ENCODE measurements at places on chromosomes 7 and 10.

GRCh38 chr10:69745698-69746097, 56.0 kb upstream of the COL13A1 start:
- DNase-seq = no peak

DNA sequence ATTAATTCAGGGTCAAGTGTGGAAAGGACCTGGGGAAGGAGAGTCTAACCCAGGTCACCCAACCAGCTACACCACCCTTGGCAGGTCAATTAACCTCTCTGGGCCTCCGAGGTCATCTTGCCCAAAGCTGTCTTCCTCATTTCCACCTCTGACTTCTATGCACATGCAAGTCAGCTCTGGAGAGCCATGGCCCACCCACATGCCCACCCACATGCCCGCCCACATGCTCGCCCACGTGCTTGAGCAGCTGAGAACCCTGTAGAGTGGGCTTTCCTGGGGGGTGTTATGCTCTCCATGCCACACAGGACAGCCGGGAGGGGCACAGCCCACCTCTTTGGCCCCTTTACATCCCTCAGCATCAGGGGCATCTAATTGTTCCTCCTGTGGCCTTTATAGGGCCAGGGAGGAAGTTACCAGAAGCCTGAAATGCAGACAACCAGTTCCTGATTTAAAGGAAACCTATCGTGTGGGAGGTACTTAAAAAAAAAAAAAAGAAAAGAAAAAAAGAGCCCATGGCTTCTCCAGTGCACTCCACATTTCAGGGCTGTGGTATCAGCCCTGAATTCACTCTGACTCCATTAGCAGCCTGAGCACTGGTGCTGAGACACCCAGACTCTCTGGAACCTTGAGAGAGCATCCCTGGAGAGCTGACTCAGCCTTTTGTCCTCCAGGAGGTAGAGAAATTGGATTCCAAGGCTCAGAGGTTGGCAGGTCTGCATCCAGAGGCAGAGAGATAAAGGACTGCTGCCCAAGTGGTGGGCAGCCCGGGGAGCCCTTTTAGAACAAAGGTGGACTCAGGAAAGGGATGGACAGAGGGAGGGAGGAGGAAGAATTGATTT, 176.2 kb upstream of the ZMIZ1 start:
- peak; percentile 33 for DNase-seq

- DNase-seq = no peak
Measured at GRCh38 chr7:13028825-13029099, 341.3 kb downstream of the ARL4A start.

GRCh38 chr10:58854811-58855210, 321.6 kb upstream of the PHYHIPL start:
- no peak for DNase-seq

DNA sequence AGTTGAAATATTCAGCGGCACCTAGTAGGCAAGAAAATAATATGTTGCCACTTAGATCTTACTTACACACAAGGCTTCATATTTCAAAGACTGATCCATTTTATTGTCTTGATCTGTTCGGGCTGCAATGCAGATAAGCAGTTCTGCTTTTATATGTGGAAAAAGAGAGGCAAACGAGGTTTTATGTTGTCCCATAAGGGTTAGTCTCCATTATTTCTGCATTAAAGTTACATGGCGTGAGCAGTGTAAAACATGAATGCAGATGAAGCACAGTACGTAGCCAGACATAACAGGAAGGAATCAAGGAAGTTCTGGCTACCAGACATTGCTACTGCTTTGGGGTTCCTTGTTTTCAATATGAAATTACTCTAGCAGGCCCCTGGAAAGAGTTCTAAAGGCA, 224.8 kb downstream of the BBS9 start:
- DNase-seq = no peak

DNA sequence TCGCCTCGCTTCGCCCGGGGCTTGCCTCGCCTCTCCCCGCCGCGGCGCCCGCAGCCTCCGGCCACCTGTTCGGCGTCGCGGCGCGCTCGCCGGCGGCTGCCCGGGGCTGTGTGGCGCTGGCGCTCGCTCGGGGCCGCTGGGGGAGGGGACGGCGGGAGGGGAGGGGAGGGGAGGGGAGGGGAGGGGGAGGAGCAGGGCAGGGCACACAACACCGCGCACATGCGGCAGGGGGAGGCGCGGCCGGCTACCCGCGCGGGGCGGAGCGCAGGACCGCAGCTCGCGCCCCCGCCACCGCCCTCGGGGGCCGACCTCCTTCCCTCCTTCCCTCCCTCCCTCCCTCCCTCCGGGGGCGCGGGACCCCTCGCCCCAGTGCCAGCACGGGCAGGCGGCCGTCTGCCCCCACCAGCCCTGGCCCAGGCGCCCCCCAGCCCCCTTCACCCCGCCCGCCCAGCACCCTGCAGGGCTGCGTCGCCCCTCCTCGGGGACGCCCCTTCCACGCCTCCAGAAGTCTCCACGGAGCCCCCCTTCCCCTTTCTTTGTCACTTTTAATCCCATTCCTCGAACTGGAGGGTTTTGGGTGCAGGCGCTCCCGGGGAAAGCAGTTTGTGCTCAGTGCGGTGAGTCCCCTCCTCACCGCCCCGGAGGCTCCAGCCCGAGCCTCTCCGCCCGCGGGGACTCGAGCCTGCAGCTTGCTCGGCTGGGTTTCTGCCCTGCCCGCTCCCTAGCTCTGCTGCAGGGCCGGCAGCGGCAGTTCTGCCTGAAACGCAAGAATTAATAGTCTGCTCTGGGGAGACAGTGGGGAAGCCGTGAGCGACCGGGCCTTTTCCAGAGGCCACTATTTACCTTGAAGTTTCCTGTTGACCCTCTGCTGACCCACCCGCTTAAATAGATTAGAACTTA, at the start of gene PARD3:
Gene PARD3, minus strand, starts transcription at position 112 of the 900 bp plus-strand sequence. CDS start 301 bp downstream, outside the sequence.
- DNase-seq = peak; percentile 89

DNA sequence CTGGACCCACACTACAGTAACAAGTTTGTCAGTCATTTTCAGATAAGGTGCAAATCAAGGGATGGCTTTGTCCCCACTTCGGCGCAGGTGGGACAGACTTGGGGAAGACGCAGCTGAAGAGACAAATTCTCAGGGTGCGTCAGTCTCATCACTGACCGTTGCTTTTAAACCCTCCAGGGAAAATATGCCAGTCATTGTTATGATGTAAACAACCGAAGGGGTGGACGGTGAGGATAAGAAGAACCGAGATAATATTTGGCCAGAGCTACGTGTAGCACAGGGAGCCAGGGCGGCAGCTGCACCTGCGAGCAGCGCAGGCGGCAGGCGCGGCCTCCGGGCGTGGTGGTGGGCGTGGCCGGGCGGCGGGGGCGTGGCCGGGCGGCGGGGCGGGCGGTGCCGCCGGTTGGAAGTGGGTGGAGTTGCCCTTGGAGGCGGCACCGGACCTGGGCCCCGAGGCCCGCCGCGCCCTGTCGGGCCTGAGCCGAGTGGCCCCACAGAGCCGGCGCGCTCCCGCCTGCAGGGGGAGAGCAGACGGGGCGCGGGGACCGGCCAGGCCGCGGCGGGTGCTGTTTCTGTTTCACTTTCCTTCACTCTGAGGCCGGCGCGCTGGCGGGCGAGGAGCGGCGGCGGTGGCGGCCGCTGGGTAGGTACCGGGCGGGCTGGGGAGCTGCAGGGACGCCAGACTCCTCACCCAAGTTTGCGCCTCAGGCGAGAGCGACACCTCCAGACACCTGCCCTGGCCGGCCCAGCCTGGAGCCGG, at the start of gene PCGF5:
Gene PCGF5, plus strand, starts transcription at position 470 of the 760 bp plus-strand sequence. CDS start 2,209 bp downstream, outside the sequence.
- DNase-seq = peak; percentile 87

- no peak for DNase-seq
Measured at GRCh38 chr10:9757176-9757575, 1260.5 kb upstream of the CELF2 start.

- DNase-seq = no peak
Measured at GRCh38 chr7:13749636-13750035, 239.8 kb downstream of the ETV1 start.

- DNase-seq = no peak
Measured at GRCh38 chr10:70732569-70732968, 52.6 kb downstream of the TBATA start.

- DNase-seq = no peak
Measured at GRCh38 chr10:803041-803741, 113.7 kb upstream of the DIP2C start.

DNA sequence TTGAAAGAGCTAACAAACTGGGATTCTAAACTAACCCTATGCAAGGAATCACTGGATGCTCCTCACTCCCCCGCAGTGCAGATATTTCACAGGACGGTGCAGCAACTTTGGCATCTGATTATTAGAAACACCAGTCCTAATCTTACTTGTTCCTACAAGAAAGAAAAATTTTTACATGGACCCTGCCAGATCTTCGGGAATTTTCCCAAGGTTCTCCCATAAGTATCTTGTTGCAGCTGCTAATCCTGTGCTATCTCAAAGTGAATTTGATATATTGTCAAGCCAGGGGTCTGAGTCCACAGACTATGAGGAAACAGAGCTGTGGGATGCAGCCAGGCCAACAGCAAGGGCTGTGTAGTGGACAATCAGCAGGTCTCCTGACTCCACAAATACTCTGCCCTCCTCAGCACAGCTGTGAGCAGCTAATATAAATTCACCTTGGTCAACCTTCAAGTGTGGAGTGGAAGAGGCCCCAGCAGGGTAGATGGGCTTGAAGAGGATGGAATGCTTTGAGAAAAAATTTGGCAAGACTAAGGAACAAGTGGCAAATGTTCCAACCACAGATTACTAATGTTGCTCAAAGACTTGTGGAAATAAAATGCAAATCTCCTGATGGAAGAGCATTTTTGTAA, 25.6 kb downstream of the VSTM4 start:
- DNase-seq = no peak

- no peak for DNase-seq
Measured at GRCh38 chr7:94297397-94297838, 97.3 kb upstream of the COL1A2 start.

GRCh38 chr10:88879534-88880281, at the start of gene STAMBPL1:
TSS of gene STAMBPL1 (plus strand) at chr10:88880245. CDS start at chr10:88901709, 21,464 bp downstream.
- DNase-seq = no peak

GRCh38 chr7:41199136-41199535, 503.8 kb downstream of the INHBA start:
- DNase-seq = no peak

DNA sequence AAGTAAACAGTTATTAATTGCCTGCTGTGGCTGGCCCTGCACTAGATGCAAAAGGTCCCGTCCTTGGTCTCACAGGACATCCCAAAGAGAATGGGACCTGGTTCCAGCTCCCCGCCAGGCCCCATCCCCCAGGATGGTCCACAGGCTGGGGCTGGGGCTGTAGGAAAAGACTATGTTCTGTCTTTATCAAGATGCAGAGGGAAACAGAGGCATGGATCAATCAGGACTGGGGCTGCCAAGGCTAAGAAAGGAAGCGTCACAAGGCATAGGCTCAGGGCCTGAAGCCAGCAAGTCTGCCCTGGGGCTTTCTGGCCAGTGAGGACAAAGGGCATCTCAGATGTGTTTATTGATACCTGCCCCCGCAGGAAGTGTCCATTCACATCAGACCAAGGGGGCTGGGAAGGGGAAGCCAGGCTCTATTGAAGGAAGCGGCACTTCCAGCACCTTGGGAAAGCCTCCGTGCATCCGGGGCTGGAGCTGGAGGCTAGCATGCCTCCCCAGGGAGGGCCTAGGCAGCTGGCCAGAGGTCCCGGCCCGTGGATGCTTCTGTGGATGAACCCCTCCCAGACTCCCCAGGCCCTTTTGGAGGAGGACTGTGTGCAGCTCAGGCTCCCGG, 5.8 kb downstream of the VSIR start:
- no peak for DNase-seq

- no peak for DNase-seq
Measured at GRCh38 chr10:47147186-47147585, 152.8 kb upstream of the GDF10 start.

GRCh38 chr10:97095701-97096260, 90.0 kb downstream of the SLIT1 start:
- peak; percentile 60 for DNase-seq

- DNase-seq = no peak
Measured at GRCh38 chr10:118775478-118775877, 20.7 kb upstream of the CACUL1 start.

DNA sequence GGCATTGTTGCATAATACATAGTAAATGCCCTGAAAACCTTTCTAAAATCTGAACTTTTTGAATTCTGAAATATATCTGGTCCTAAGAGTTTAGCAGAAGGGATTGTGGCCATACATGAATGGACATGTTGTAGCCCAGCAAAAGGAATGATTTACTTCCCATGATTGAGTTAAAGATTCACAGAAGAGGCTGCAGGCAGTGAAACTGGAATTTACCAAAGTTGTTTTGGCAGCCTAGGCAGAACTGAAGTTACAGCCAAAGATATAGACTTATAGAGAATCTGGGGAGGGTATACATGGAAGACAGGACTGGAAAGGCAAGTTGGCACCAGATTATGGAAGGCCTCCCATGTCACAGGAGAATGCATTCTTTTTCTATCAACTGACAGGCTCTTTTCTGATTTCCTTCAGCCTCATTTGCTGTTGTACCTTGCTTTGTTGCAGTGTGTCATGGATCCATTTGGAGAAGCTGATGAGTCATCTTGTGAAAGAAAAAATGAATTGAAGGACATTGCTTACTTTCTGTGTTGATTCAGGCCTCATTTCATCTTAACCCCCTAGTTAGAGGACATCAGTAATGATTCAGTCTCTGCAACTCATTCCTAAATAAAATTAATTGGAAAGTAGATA, 356.2 kb upstream of the LRGUK start:
- DNase-seq = peak; percentile 39

GRCh38 chr10:58152673-58153263, 114.9 kb downstream of the IPMK start:
- peak; percentile 50 for DNase-seq

DNA sequence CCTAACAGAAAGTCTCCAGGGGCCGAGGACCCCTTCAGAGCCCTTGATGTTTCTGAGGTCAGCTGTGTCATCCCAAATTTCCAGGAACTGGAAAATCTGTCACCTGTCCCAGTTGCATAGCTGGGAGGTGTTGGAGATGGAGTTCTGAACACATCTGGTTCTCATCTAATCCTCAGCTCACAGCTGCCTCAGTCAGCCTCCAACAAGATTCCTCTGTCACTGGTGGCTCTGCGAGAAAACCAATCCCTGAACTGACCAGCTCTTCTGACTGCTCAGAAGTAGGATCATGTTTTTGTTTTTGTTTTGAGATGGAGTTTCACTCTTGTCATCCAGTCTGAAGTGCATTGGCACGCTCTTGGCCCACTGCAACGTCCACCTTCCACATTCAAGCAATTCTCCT, 37.6 kb upstream of the MYL10 start:
- no peak for DNase-seq

DNA sequence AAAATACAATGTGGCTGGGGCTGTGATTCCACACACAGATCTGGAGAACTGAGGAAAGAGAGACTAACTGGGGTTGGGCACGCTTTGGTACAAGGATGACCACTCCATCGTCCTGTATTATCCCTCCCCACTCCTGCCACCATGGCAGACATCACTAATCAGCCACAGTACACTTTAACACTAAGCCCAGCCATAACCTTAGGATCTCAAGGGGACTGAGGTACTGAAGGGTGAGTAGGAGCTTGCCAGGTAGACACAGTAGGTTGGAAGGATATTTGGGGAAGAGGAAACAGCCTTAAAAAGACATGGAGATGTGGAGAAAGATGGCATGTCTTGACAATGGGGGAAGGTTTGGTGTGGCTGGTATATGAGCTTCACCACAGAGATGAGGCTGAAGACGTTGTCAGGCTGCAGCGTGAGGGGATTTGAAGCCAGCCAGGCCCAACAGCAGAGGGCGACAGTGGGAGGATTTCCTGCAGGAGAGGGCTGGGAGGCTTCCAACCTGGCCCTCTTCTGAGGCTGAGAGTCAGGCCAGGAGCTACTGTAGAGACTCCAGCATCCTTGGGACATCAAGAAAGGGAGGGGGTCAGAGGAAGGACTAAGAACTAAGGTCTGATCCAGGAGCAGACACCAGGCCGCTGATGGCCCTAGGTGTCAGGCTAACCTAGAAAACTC, 58.6 kb upstream of the COL13A1 start:
- DNase-seq = peak; percentile 61

All from retina (tissue), 1 donor.